ENCODE measurements at places on chromosomes 1 and 21. TPM values are rescaled to one million over a fixed set of nuclear protein-coding genes. Genes with fewer than 3 reads are reported as not detected.

KRTAP19-1 gene
- not detected for polyA plus RNA-seq

MYCL gene
- 0.62 TPM for polyA plus RNA-seq

ACKR1 gene
- polyA plus RNA-seq: not detected

PDZK1 gene
- polyA plus RNA-seq: 1.3 TPM

GRHL3 gene
- polyA plus RNA-seq: 0.58 TPM

SCP2 gene
- 73.8 TPM for polyA plus RNA-seq

E2F2 gene
- polyA plus RNA-seq: 3.4 TPM

TEKT2 gene
- polyA plus RNA-seq: not detected

HSPB7 gene
- polyA plus RNA-seq: not detected

MCOLN3 gene
- 4.2 TPM for polyA plus RNA-seq

Data from A549 (cell line).